ENCODE measurements at places on chromosomes 2 and 18.

GRCh38 chr2:225165052-225165451 is 122.8 kb upstream of the DOCK10 start:
- DNase-seq = no peak

- DNase-seq = no peak
Measured at GRCh38 chr18:23725827-23726661, 36.8 kb downstream of the LAMA3 start.

DNA sequence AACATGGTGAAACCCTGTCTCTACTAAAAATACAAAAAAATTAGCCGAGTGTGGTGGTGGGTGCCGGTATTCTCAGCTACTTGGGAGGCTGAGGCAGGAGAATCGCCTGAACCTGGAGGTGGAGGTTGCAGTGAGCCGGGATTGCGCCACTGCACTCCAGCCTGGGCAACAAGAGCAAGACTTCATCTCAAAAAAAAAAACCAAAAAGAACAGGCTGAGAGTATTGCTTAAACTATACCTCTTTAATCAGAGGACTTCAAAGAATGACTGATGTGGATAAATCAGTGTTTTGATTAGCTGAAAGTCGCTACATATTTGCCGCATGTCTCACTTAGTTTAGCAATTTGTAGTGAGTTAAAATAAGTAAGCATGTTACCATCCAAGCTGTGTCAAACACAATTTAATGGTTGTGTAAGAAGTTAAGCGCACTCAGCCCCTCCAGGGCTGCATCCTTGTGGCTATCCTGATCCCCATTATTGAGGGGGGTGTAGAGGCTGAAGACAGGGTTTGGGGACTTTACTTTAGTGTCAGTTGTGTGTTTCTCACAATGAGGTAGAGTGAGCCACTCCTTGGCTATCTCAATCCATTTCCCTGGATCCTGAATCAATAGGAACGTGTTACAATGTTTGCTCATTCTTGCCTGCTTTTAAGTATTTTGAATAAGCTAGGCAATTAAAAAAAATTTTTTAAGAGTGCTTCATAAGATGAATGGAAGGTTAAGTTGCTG is 11.0 kb upstream of the FARP2 start:
- DNase-seq = no peak

GRCh38 chr18:13447621-13448334 is 229.2 kb downstream of the LDLRAD4 start:
- DNase-seq = no peak

GRCh38 chr18:53649621-53650020 is 574.8 kb downstream of the MBD2 start:
- no peak for DNase-seq

GRCh38 chr2:141766225-141766624 is 364.6 kb downstream of the LRP1B start:
- no peak for DNase-seq

GRCh38 chr2:75054296-75054695 is 95.9 kb downstream of the POLE4 start:
- DNase-seq = no peak

DNA sequence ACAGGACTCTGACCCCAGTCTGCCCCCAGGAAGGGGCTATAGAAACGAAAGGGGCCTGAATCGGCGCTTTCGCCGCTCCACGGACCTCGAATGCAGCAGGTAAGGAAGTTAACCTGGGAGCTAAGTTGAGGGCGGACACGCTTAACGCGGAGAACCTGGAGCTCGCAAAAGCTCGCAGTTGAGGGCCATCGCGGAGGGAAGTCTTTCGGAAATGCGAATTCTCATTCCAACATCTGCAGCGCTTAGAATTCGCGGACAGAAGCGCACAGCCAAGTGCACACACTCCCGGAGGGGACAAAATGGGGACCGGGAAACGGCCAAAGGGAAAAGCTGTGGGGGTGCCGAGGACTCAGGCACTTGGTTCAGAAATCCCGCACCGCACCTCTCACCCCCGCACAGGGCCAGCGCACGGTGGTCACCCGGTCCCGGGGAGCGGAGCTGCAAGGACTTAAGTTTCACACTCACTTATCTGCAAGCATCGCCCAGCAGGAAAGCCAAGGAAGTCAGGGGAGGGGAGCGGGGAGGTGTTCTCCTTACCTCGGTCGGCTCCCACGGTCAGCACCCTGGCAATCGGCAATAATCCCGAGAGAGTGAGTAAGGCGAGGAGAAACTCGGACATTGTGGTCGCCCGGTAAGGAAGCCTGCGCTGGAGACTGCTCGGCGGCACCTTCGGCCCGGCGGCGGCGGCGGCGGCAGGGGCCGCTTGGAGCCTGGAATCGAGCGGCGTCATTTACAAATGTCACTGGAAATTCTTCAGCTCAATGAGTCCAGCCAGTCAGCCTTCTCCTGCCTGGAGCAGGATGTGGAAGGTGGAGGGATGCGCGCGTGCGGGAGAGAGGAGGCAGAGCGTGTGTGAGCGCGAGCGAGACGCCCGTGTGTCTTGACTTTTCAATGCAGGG is 456 bp downstream of the LRP1B start:
- no peak for DNase-seq

DNA sequence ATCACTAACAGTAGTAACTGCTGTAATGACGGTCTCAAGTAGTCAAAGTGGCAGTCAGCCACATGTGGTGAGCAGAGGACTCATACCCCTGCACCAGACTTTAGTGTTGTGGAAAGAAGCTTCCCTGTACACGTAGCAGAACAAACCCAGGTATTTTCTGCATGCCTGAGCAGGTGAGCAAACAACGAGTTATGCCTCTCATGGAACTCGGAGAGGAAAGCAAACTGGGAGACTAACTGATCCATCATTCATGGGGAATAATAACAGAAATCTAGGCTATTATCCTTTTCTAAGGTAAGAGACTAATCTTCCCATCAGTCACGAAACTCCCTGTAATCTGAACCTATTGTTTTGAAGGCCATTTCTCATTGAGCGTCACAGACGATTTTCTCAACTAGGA is 1495.2 kb upstream of the NXPH2 start:
- no peak for DNase-seq

GRCh38 chr2:220212296-220213080 is 585.1 kb downstream of the SLC4A3 start:
- DNase-seq = no peak

GRCh38 chr18:49169037-49169521 is 218.3 kb upstream of the SMAD7 start:
- DNase-seq = no peak

DNA sequence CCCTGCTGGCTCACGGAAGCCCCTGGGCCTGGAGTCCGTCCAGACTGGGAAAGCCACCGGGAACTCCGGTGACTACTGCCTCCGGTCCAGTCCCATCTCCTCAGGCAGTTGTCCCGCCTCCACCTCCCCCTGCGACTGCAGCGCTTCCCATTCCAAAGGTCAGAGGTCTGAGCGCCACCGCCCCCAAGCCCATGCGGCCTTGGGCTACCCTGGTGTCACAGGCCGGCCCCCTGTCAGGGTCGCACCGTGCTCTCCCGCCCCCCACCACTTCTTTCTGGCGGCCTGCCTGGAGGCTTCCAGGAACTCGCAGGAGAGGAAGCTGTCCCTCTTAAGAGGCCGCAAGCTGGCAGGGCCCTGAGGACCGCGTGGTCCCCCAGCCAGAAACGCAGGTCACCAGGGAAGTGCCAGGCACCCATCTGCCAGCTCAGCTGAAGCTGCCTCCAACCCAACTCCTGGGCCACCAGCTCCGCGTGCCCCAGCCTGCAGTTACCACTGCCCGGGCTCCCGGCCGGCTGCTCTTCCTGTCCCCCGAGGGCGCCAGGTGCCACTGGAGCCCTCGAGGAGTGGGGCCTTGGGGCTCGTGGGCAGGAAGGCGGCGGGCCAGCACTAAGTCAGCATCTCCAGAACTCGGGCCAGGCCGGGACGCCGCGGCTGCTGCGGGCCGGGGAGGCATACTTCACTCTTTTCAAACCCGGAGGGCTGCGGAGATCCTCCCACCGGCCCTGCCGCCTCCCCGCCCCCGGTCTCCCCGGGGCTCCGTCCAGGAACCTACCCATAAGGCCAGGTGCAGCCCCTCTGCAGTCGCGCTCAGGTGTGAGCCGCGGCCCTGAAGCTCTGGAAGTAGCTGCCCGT is 83.3 kb upstream of the POMC start:
- DNase-seq = peak; percentile 29

- no peak for DNase-seq
Measured at GRCh38 chr18:907885-908757, 3.5 kb downstream of the ADCYAP1 start.

DNA sequence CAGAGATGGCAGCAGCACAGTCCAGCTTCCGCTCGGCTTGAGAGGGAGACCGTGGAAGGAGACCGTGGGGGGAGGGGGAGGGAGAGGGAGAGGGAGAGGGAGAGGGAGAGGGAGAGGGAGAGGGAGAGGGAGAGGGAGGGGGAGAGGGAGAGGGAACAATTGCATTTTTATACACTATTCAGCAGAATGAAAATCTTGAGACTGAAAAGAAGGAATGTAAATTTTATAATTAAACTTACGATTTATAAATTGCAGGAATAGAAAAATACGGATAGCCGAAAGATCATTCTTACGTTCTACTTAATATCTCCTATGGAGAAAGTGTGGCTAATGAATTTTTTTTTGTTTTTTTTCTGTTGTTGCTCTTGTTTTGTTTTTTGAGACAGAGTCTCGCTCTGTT is 12.5 kb upstream of the COLEC12 start:
- no peak for DNase-seq

DNA sequence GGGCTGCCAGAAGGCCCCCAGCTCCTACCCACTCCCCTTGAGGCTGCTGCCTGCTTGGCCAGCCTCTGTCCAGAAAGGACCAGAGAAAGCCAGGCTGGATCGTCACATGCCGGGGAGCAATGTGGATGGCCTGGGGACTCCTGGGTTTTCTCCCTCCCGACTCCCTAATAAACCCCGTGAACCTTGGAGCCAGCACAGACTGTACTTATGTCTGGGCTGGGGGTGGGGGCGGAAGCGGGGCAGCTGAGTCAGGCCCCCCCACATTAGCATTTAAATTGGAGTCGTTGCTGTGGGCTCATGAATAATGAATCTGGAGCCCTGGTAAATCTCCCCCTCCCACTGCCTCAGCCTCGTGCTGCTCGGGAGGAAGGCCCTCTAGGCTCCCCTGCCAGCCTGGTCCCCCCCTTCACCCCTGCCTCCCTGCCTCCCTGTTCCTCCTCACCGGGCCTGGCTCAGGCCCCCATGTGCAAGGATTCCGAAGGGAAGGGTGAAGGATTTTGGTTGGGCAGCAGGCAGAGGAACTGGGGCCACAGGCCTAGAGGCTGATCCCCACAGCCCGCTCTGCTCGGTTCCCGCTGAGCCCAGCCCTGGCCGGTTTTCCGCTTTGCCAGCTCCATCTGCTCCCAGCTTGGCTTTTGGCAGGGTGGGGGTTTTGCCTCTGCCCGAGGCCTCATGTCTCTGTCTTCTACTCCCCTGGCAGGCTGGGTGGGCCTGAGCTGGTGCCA is 7.3 kb upstream of the ASIC4 start:
- no peak for DNase-seq

DNA sequence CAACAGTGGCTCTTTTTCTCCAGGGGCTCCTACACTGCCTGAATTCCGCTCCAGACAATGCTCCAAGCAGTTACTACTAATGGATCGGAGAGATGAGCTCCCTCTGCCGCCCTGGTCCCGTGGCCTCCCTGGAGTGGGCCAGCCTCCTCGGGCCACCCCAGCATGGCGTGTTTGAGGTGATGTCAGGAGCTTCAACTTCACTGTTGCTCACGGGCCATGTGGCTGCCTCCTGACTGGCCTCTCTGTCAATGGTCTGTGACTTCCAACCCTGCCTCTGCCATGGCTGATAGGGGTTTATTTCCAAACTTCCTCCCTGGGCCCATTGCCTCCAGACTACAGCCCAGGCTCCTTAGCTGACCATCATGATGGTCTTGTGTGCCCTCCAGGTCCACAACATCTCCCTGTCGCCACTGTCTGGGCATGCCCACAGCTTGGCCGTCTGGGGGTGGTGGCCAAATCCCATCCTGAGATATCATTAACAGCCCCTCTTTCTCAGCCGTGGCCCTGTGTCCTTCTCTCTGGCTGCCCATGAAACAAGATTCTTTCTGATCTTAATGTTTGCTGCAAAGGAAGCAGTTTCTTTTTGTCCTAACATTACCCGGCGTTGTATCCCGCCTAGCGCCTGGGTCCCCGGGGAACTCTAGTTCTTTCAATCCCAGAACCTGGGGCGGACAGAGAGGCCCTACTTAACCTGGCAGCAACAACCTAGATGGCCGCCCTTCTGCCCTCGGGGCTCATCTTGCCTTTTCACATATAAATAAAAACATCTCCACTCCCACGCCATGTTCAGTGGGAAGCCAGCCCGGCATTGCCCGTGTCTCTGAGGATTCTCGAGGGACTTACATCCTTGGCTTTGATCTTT is 38.1 kb downstream of the ATOH8 start:
- no peak for DNase-seq

DNA sequence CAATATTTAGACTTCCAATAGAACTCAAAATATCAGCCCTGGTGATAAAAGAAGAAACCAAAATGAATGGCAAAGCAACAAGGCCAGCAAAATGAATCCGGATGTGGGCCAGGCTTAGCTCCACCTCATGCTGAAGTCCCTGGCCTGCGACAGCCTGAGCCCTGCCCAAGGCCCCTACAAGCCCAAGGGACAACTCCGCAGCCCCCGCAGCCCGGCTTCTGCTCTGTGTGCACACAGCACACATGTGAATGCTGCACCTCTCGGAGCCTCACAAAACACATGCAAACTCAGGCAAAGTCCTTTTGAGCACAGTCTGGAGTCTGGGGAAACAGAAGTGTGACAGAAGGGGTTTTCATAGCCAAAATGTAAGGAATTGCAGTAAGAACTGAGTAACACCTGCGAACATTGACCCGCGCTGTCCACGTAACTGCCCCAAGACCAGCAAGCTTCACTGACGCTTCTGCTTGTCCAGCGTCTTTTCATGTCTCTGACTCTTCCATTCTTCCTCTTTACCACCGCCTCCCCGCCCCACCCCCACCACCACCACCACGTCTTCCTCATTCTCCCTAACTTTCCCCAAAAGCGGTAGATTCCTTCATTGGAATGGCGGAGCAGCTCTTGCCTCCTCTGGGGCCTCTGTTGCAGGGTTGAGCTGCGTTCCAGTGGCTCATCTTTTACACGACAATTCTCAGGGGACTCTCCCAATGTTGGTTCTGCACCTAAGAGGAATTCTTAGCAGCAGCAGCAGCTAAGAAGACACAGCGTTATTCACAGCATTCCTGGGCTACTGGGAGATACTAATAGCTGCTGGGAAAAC is 136.4 kb upstream of the COPS8 start:
- no peak for DNase-seq

DNA sequence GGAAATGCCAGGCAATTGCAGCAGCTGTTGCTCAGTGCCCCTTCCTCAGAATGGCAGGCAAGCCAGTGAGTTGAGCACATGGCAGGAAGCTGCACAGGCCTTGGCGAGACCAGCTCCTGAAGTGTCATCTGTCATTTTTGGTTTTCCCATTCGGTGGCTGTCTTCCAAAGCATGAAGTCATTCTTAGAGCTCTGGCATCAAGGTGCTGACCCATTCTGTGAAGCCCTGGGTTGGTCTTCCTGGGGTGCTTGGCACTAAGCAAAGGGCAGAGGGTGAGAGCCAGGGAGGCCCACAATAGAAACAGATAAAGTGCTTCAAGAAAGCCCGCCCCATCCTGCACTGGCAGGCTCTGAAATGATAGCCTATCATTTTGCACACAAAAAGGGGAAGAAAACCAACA is 150.5 kb downstream of the VAPA start:
- no peak for DNase-seq

GRCh38 chr2:45724335-45724734 is 72.9 kb downstream of the PRKCE start:
- no peak for DNase-seq

GRCh38 chr2:50241282-50241681 is 790.6 kb downstream of the NRXN1 start:
- DNase-seq = no peak
